Activated CD4-positive, alpha-beta T cell treated with anti-CD3 and anti-CD28 coated beads, Interleukin-2, amount 50 U/mL, for 4 hours (primary cell): ENCODE measurements at places on chromosomes 7 and 10.

- DNase-seq = no peak
These were observed 33.8 kb upstream of the FIS1 start for GRCh38 chr7:101278461-101279292.

GRCh38 chr10:95408983-95409873 is 118.4 kb upstream of the PDLIM1 start:
- no peak for DNase-seq

DNA sequence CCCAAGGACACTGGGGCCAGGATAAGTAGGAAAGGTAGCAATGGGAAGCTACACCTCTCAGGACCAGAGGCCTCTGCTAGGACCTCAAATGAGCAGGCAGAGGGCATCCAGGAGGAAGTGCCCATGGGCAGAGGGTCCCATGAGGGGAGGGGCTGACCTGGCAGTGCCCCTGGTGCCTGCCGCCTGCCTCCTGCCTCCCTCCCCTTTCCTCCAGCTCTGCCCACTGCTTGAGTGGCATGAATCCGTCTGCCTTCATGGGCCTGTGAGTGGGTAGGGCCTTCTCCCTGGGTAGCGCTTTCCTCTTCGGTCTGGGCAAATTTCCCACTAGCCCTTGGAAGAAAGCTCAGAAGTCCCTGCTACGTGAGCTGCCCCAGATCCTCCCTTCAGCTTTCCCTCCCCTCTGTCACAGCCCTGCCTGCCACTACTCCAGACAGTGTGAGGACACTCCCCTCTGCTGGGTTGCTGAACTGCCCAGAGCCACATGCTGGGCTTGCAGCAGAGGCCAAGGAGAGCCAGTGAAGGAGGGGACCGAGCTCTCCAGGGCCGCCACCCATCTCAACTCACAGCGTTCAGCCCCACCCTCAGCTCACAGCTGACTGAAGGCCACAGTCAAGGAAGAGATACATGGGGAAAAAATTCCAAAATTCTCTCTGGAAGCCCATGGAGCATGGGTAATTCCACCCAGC is 141.4 kb downstream of the ARHGAP22 start:
- no peak for DNase-seq

- no peak for DNase-seq
These were observed 86.7 kb downstream of the AVL9 start for GRCh38 chr7:32582036-32582435.

GRCh38 chr10:61758433-61758832 is 95.7 kb downstream of the CABCOCO1 start:
- no peak for DNase-seq

GRCh38 chr7:47329320-47329926 is 252.5 kb downstream of the TNS3 start:
- DNase-seq = no peak

GRCh38 chr7:38476764-38477163 is 154.4 kb downstream of the AMPH start:
- no peak for DNase-seq

GRCh38 chr7:105015390-105015965 is 1.5 kb downstream of the KMT2E start:
- no peak for DNase-seq

DNA sequence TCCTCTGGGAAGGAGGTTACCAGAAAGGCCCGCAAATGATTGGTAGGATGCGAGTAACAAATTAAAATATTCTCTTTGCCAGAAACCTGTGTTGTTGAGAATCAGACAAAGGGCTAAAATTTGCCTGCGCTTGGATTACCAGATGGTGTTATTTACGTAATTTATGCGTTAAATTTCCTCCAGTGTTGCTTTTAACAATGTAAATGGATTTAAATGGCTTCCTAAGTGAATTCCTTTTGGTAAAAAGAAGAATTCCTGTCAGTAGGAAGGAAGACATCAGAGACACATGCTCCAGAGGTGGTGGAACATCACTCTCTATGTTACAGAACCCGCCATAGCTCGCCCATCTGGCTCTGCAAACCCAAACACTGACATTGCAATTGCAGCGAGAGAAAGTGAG is 520.6 kb downstream of the GALNT17 start:
- DNase-seq = no peak

GRCh38 chr10:121033366-121033765 is 182.2 kb downstream of the WDR11 start:
- no peak for DNase-seq

DNA sequence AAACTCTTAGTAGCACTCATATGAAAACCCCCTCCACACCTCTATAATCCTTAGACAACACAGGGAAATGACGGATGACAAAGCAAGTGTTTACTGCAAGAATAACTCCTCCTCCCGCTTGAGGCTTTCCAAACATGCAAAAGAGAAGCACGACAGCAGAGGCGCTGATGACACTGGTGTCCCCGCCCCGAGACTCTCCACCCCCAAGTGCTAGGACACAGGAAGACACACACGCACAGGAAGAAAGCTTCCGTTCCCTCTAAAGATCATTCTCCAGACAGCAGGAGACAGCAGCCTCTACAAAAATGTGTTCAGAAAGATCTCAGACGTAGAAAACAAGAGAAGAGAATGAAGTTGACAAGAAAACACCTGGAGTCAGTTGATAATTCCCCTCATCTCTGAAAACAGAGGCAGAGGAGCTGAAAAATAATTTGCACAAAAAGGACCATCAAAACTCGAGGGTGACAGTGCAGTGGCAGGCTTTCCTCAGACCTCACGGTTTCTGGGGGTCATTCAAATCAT is 90.2 kb downstream of the DLG5 start:
- DNase-seq = peak; percentile 51

- no peak for DNase-seq
These were observed 36.8 kb downstream of the LMOD2 start for GRCh38 chr7:123692471-123692877.

DNA sequence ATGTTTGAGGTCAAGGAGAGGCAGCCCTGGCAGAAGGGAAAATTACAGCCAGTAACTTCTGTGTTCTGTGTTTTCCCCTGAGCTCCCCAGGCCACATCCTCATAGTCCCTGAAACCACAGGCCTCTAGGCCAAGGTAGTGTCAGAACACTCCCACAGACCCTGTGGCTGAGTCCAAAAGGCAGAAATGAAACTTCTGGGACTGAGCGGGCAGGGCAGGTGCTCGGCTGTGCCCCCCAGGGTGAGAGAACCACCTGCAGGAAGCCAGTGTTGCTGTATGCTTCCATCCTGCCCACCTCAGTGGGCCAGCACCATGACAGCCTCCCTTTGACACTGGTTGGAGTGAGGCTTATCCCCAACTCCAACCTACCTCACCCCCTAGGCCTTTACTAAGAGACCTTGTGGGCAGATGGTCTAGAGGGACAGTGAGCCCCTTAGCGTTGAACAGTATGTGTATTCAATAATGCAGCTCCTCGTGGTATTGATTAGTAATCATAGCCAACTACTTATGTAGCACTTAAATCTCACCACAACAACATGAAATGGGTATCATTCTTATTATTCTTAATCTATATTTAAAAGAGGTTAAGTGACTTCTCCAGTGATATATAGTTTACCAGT is 30.3 kb downstream of the PIK3CG start:
- no peak for DNase-seq

DNA sequence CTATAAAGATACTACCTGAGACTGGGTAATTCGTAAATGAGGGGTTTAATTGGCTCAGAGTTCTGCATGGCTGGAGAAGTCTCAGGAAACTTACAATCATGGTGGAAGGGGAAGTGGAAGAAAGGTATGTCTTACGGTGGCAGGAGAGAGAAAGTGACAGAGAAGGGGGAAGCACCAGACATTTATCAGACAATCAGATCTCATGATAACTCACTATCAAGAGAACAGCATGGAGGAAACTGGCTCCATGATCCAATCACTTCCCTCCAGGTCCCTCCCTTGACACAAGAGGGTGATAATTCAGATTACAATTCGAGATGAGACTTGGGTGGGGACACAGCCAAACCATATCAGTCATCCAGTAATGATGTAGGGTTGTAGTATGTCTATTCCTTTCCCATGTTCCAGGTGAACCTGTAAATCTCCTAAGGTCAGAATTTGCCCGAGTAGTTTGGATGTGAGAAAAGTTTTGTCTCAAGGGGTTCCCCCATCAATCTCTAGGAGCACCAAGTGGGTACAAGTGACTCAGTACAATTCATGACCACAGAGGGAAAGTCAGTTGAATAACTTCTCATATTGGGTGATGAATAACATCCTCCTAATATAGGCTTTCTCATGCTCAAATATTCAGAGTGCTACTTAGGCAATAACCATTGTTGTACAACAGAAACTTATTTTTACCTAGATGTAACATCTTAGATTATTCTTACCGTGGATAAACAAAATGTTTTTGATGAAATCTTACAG is 39.7 kb upstream of the MTPN start:
- no peak for DNase-seq

DNA sequence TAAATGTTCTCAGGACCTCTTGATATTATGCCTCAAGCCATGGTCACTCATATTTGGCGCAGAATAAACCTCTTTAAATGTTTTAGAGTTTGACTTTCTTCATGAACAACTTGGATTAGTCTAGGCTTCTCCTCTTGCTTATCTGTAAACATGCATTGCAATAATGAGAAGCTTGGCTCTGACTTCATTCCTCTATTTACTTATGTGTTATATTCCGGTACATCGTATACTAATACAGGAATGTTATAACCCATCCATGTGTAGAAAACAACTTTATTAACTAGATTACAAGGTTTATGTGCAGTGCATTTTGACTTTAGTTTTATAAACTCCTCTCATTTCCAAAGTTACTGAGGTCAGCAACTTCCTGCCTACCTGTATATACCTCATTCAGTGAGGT is 944.3 kb upstream of the GHITM start:
- no peak for DNase-seq
